AG09319 (cell line): ENCODE measurements at places on chromosomes 3 and 15.

- DNase-seq = no peak
These were observed 7.1 kb upstream of the SSUH2 start for GRCh38 chr3:8651418-8652323.

GRCh38 chr15:34818526-34818925 is 23.2 kb upstream of the ACTC1 start:
- no peak for DNase-seq

- DNase-seq = no peak
These were observed 858 bp upstream of the SACM1L start for GRCh38 chr3:45688194-45688881.

- no peak for DNase-seq
These were observed 47.2 kb upstream of the MME start for GRCh38 chr3:155032918-155033317.

- DNase-seq = no peak
These were observed 56.3 kb downstream of the BLM start for GRCh38 chr15:90773485-90773884.

DNA sequence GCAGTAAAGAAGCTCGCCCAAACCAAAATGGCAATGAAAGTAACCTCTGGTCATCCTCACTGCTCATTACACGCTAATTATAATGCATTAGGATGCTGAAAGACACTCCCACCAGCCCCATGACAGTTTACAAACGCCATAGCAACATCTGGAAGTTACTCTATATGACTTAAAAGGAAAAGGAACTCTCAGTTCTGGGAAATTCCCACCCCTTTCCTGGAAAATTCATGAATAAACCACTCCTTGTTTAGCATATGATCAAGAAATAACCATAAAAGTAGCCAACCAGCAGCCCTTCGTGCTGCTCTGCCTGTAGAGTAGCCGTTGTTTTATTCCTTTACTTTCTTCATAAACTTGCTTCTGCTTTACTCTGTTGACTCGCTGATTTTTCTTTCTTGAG is 164.6 kb downstream of the SMAD6 start:
- no peak for DNase-seq

DNA sequence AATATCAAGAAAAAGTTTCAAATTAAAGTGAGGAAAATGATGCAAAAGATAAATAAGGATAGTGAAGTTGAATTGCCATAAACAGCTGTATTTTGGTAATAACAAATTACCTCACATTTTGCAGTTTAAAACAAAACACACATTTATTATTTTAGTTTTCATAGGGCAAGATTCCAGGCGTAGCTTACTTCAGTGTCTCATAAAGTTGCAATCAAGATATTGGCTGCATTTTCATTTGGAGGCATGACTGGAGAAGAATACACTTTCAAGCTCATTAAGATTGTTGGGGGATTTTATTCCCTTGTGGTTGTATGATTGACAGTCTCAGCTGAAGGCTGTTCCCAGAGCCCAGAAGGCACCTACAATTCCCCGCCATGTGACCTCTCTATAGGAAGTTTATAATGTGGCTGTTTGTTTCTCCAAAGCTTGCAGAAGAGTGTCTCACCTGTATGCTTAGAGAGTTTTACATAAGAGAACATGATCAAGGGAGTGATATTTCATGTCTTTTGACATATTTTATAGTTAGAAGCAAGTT is 151.4 kb downstream of the OTOL1 start:
- DNase-seq = no peak

DNA sequence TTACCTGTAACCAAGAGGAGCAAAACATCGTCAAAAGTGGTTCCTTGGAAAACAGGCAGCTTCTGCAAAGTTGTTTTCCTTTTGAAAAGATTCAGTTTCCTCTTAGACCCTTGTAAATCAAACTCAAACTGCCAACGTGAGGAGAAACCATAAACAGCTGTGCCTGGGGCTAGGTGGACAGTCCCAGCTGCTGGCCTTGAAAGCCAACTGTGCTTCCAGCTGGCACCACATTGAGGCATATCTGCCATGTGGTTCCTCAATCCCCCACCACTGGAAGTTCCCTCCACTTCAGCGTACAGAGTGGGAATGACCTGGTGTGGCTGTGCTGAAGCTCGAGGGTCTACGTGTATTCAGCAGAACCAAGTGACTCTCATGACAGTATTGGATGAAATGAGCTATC is 40.9 kb downstream of the HRH1 start:
- DNase-seq = no peak

- no peak for DNase-seq
These were observed 591.4 kb downstream of the NLGN1 start for GRCh38 chr3:173988909-173989308.

DNA sequence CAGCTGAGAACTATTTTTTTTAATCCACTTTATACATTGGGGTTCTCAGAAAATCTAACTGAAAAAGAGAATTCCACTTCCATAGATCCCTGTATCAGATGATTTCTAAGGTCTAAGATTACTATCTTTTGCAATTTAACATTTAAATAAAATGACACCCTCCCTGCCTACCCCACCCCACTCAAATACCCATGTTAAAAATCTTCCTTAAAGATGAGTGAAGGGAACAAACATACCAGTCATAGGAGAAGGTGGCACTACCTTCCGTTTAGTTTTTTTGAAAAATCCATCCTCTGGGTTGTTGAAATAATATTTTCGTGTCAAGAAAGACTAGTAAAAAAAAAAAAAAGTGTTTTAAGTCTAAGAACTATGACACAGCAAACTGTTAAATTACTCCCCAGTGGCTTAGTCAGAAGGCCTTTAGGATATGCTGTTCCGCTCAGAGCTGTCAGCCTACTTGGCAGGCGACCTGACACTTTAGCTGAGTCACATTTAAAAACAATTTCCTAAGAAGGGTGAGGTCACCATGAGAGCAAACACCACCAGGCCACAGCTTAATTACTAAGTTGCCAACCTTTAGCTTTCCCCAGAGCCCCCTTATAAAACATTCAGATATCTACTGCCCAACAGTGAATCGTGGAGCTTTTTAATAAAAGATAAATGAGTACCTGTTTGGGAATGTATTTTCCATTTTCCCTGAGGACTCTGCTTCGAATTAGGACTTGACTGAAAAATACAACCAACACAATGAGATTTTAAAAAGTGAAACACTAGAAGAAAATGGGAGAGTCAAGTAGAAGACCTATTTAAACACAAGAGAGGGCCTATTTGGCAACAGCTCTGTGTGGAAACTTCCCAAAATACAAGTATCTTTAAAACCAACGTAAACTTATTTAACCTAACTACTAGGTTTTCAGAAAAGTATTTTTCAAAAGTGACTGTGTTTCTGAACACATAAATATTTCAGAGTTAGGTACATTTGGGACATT is 9.6 kb downstream of the EMC3 start:
- peak; percentile 94 for DNase-seq

- no peak for DNase-seq
These were observed 3.8 kb downstream of the MKRN2 start for GRCh38 chr3:12560505-12561190.

DNA sequence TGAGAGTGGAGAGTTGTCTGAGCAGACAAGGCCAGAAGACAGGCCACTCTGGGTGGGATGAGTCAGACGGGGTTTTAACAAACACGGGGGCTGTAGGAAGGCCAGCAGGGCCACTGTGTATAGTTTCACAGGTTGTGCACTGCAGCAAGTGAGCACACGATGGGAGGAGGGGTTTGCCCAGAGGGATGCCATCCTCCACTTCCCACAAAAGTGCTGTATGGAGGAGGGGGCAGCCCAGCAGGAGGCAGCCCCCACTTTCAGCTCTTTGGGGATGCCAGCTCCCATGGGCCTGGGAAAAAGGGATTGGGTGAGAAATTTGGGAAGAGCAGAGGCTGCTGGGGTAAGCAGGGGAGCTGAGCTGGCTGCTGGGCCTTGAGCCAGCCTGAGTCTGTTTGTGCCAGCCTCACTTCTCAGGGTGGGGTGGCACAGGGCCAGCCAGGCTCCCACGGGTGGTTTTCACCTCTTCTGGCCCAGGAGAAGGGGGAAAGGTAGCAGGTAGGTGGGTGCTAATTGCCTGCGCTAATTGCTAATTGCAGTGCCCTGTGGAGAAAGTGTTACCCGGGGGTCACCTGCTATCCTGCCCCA is 6.7 kb downstream of the ZBTB47 start:
- DNase-seq = no peak

DNA sequence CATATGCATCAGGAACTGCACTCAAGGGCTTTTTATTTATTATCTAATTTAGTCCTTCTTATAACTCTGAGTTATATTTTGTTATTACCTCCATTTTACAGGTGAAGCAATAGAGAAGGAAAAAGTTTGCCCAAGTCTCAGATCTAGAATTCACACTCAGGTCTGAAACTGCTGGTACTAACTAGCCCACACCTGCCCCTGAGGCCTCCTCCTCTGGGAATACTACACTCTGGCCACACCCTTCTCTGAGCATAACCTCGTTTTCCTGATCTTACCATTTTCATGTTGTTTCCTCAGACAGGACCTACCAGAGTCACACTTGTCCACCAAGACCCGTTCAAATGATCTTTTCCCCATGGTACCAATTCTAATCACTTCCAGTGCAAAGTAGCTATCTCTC is 94.1 kb upstream of the CHRM5 start:
- no peak for DNase-seq

- DNase-seq = no peak
These were observed 54.0 kb upstream of the CHMP2B start for GRCh38 chr3:87173071-87173470.

DNA sequence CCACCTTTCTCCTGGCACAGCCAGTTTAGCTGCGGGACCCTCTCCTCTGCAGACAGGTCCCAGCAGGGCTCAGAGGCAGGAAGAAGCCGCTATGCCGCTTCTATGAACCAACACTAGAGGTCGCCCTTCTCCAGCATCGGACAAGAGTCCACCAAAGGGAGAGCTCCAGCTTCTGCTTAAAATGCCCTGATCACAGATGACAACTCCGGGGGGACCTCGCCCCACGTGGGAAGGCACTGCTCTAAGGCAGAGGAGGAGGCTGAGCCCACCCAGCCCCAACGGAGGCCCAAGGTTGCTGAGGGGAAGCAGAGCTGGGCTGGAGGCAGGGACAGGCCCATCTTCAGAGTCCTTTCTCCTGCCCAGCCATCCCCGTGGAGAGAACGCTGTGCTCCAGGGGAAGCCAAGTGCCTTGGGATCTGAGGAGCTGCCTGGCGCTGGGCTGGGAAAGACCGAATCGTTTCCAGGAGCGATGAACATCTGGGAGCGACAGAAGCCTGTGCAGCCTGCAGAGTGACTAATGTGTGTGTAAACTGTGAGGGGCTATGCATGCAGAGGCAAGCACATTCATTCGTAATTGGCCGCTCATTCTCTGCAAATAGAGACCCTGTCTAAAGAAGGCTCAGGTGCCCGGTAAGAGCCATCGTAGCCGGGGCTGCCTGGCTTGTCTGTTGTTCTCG is 43.5 kb upstream of the BDH1 start:
- peak; percentile 32 for DNase-seq

DNA sequence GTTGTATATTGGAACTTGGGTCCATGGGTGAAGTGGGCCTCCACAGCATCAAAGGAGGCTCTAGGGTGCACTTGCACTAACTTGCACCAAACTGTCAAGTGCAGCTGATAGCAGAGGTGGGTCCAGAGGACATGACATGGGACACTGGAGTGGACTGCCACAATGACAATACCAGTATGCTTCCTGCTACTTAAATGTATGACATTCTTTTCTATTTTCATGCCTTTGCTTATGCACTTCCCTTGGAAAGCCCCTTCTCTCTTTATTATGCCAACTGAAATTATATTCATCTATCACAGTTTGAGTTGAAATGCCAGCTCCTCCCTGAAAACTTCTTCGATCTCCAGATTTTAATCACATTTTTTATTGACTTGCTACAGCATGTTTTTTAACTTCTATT is 101.8 kb downstream of the CFAP20DC start:
- DNase-seq = no peak

- no peak for DNase-seq
These were observed 902.6 kb upstream of the EPHA6 start for GRCh38 chr3:95911767-95912166.

DNA sequence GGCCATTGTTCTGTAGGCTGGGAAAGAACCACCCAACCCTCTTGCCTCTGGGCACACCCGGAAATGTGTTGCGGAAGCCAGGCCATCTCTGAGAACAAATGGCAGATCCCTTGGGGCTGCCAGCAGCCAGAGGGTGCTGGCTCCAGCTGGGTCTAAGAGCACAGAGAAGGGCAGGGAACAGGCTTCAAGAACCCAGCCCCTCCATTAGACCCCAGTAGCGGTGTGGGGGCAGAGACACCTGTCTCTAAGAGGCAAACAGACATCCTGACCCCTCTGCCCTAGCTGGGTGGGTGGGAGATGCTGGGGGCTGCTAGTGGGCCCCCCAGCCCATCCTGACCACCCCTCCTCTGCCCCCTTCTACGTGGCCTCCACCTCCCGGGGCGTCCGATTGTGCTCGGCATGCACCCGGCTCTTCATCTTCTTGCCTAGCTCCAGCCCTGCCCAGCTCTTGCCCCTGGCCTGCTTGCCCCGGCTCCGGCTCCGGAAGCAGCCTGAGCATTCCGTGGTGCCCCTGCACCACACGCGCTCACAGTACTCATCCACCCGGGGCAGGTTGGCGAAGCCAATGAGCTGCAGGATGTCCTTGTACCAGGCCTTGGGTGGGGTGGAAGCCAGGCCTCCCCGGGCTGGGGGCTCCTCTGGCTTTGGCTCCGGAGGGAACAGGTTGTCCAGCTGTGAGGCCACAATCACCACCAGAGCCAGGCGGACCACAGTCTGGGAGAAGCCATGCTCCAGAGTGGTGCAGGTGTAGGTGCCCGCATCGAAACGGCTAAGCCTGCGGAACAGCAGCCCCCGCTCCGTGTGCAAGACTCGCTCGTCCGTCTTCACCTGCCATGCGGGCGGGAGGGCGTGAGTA is 9.4 kb downstream of the SEMA3G start:
- no peak for DNase-seq

GRCh38 chr3:159763011-159763601 is 225.5 kb upstream of the IL12A start:
- DNase-seq = peak; percentile 72

GRCh38 chr15:41780266-41780665 is 6.0 kb downstream of the MAPKBP1 start:
- DNase-seq = no peak

DNA sequence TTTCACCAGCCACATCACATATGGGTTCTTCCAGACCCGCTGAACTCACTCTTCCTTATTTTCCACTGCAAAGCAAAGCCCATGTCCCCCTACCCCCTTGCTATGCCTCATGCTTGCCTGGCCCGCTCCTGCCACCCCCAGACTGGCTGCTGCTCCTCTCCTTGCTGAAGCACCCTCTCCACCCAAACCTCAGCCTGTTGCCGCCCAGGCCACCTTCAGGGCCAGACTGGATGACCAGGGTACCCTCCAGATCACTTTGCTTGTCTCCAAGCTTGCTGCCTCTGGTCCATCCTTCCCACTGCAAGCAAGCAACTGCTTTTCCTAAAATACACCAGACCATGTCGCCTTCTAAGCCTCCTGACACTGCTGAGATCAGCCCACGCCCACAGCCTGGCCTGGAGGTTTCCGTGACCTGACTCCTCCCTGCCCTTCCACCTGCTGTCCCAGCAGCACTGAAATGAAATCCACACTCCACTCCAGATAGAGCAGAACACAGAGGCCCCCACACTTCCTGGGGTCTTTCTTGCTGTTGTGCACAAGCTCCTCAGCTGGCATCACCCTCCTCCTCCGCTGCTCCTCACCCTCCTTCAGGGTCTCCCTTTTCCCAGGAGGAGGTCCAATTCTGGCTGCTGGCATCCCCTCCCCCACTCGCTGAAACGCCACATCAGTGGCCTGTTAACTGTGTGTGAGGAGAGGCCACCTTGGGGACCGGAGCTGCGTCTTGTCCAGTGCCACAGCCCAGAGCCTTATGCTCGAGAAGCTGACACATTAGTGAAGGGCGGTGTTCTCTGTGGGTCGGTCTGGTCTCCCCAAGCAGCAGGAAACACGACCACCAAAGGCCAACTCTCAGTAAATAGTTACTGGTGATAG is 99.1 kb downstream of the ADCY5 start:
- DNase-seq = no peak

- DNase-seq = no peak
These were observed 207.1 kb downstream of the LRRN1 start for GRCh38 chr3:4006288-4006687.
